ENCODE measurements at places on chromosomes 2 and 18.

- DNase-seq, result no peak
Measured at GRCh38 chr2:150681120-150681804, 193.8 kb upstream of the RND3 start.

GRCh38 chr18:21741312-21741561 lies 645 bp downstream of the MIB1 start:
- DNase-seq, result no peak

DNA sequence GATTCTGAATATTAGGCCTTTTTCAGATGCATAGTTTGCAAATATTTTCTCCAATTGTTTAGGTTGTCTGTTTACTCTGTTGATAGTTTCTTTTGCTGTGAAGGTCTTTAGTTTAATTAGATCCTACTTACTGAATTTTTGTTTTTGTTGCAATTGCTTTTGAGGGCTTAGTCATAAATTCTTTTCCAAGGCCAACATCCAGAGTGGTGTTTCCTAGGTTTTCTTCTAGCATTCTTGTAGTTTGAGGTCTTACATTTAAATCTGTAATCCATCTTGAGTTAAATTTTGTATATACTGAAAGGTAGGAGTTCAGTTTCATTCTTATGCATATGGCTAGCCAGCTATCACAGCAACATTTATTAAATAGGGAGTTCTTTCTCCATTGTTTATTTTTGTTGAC lies 404.8 kb downstream of the LNPK start:
- no peak for DNase-seq

GRCh38 chr2:73292316-73292905 lies 937 bp downstream of the EGR4 start:
- DNase-seq, result no peak

GRCh38 chr2:169222665-169223064 lies 139.7 kb downstream of the LRP2 start:
- DNase-seq, result no peak

DNA sequence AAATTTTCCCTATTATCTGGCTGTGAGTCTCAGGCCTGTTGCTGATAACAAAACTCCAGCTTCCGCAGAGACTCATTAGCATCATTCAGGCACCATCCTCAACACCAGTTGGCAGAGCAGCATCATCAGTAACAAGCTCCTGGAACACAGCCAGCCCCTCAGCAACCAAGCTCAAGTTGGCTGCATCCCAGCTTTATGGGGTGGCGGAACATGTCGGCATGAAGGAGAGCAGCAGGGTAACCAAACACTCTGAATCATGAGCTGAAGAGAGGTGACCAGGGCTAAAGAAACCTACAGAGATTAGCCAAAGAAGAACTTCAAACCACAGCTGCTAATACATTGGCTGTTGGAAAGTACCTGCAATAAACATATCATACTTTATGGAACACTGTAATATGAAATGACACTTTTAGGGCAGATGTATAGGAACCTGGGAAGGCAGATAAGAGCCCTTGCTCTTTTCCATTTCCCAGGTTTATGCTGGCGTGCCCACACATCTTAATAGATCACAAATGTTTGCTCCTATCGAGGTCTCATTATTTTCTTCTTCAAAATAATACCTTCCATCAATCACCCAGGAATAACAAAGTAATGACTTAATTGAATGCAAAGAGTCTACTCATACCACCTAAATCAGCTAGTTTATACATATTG lies 63.8 kb downstream of the PDE11A start:
- DNase-seq, result no peak
